ENCODE measurements at places on chromosomes 1 and 21.

DNA sequence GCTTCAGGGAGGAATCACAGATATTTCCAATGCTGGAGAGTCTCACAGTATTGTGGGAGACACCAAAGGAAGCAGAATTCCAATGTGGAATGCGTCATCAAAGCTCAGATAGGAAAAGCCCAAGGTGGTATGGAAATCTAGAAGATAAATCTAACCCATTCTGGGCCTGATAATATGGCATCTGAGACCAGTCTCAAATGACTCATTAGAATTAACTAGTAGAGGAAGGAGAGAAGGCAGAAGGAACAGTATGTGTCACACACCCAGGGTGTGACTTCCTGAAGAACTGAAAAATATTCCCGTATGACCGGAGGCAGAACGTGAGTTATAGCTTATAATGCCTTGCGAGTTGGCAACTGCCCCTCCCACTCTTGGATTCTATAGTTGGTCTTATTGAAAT is 499.2 kb downstream of the PLPP3 start:
- DNase-seq = no peak

GRCh38 chr1:4551706-4552105 is 102.7 kb upstream of the AJAP1 start:
- DNase-seq = no peak

GRCh38 chr1:165949335-165950130 is 122.1 kb downstream of the UCK2 start:
- no peak for DNase-seq

DNA sequence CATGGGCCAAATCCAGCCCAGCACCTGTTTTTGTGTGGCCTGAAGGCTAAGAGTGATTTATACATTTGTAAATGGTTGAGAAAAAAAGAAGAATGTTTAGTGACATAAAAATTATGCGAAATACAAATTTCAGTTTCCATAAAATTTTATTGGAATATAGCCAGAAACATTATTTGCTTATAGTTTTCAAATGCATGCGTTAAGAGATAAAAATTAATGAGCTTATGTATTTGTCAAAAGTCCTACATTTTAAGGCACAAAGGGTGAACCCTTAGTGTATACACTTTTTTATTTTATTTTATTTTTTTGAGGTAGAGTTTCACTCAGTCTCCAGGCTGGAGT is 2.1 kb downstream of the MORC3 start:
- DNase-seq = no peak

DNA sequence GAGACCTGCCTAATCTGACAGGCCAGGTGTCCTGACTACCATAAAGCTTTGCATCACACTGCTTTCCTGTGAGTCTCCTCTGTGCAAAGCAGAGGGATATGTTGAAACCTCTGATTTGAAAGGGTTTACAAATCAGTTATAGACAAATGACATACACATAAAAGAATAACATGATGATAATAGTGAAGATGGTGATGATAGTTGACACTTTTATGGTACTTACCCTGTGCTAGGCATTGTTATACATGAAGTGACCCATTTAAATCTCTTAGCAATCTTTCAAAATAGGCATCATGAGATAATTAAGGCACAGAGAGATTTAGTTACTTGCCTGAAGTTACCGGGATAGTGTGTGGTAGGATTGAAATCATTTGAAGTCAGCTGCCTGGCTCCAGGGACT is 34.1 kb upstream of the PKN2 start:
- DNase-seq = no peak

All from activated T-cell treated with anti-CD3 and anti-CD28 coated beads for 24 hours (primary cell).